SJSA1 (cell line): ENCODE measurements at places on chromosomes 5 and 9. TPM values are rescaled to one million over a fixed set of nuclear protein-coding genes. Genes with fewer than 3 reads are reported as not detected.

The SLC4A9 gene
- total RNA-seq, result not detected in 2 replicates

DNA sequence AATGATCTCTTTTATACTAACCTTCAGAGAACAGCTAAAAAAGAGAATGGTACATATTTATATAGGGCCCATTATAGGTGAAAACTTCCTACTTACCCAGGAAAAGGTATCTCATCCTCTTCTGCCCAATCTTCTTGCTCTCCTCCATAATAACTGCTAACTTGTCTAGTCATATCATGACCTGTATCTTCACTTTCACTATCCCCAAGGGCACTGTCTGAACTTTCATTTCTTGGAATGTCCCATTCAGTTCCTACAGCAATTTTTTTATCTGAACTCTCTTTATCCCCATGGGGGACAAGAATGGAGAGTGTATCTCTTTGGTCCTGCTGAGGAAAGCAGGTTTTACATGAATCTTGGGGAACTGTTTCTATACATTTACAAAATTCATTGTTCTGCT is 36.4 kb upstream of the RAPGEF6 start:
- DNase-seq, result no peak

DNA sequence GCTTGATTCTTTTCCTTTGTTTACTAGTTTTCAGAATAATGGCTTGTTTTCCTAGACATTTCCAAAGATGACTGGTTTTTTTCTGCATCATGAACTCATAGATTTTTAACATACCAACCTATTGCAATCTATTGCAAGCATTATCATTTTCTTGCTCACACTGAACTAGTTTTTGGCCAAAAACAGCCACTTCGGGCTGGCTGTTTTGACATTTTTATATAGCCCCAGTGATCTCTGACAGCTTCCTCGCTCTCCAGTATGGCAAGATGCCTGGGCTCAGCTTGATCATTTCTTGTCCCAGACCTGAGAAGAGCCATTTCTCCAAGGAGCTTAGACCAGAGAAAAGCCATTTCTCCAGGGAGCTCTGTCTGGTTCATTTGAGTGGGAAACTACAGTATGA is 94.3 kb upstream of the MAMDC2 start:
- DNase-seq, result no peak

- no peak for DNase-seq
Measured at GRCh38 chr9:96509026-96509425, 59.1 kb downstream of the HABP4 start.
